Stimulated activated CD8-positive, alpha-beta memory T cell treated with anti-CD3 and anti-CD28 coated beads, Interleukin-4, amount 100 ng/mL, for 1 hour (primary cell): ENCODE measurements at places on chromosomes 2 and 18.

DNA sequence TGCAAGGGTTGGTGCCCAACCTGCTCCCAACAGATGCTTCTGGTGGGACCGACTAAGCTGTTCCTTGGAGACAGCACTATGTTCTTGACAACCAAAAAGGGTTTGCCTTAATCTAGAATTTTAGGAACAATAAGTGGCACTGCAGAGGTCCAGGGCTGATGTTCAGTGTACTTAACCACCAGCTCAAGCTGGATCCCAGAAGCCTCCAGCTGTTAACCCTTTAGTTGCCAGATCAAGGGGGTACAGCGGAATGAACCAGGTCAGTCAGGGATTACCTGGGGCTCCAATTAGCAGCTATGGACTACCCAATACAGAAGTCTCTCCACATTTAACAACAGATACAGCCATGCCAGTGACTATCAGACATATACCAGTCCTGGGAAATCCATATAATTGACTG lies 3.5 kb downstream of the GPR75 start:
- DNase-seq: no peak

DNA sequence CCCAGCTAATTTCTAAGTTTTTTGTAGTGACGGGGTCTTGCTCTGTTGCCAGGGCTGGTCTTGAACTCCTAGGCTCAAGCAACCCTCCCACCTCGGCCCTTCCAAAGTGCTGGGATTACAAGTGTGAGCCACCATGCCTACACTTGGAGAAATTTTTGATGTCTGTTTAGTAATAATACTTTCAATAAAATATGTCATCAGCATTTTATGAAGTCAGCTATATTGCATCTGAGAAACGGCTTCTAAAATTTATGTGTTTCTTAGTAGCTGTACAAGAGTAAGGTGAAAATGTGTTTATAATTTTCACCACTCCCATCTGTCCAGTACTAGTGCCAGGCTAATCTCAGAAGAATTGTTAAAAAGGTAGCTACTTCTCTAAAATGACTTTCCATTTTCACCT lies 46.8 kb downstream of the GULP1 start:
- DNase-seq: no peak

DNA sequence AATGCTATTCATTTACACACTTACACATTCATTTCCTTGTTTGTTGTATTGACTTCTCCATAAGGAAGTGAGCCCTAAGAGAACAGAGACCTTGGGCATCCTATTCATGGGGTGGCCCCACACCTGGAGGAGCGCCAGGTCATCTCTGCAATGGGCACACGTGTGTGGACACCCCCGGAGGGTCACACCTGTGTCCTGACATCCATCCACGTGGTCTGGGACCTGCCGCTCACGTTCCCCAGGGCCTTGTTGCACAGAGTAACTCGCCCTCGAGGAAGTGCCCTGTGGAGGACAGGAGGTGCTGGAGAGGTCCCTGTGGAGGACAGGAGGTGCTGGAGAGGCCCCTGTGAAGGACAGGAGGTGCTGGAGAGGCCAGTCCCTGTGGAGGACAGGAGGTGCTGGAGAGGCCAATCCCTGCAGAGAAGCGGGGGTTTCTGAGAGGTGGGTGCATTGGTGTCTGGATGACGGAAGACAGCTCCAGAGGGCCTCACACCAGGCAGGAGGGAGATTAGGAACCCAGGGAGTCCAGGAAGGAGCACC lies 73.2 kb upstream of the GPC1 start:
- DNase-seq: no peak

- DNase-seq: no peak
These were observed 177.7 kb upstream of the GULP1 start for GRCh38 chr2:188114014-188114413.

GRCh38 chr2:197937814-197938213 lies 133.4 kb downstream of the PLCL1 start:
- DNase-seq: no peak

GRCh38 chr18:47457614-47458013 lies 206.2 kb upstream of the SKOR2 start:
- DNase-seq: no peak

GRCh38 chr2:40432921-40433483 lies 18.9 kb downstream of the SLC8A1 start:
- no peak for DNase-seq

GRCh38 chr18:75211953-75212750 lies 1.6 kb downstream of the TSHZ1 start:
- no peak for DNase-seq

- no peak for DNase-seq
These were observed 20.4 kb downstream of the HS6ST1 start for GRCh38 chr2:128298286-128298685.

DNA sequence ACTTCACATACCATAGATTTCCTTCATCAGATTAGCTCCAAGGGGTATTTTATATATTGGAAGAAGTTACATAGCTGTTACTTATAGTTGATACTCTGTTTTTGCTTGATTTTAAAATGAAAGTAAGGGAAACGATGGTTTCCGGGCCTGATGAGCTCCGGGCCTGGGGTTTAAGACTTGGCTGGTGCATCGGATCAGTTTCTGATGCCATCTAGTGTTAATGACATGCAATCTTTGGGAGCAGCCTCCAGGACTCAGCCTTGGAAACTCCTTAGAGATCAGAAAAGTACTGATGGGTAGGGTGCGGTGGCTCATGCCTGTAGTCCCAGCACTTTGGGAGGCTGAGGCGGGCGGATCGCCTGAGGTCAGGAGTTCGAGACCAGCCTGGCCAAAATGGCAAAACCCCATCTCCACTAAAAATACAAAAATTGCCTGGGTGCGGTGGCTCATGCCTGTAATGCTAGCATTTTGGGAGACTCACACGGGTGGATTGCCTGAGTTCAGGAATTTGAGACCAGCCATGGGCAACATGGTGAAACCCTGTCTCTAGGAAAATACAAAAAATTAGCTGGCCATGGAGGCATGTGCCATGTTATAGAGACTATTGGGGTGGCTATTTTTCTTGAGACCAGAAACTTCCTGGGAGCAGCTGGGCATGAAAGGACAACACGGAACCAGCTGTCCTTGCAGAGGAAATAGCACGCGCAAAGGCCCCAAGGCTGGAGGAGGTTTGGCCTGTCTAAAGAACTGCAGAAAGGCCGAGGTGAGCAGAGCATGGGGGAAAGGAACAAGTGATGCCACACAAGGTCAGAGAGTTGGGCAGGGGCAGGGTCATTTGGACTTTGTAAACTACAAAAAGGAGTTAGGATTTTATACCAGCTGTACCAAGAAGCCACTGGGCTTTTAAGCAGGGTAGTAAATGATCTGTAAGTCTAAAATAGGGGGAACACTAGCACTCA lies 46.9 kb upstream of the CNOT11 start:
- DNase-seq: no peak

GRCh38 chr2:204274991-204275390 lies 270.3 kb upstream of the PARD3B start:
- DNase-seq: no peak

GRCh38 chr2:26034637-26034992 lies 731 bp downstream of the RAB10 start:
- DNase-seq: no peak

GRCh38 chr2:143968360-143968759 lies 551.6 kb downstream of the ZEB2 start:
- no peak for DNase-seq

- no peak for DNase-seq
These were observed 112.6 kb downstream of the ZBTB7C start for GRCh38 chr18:48296581-48296980.

GRCh38 chr18:46891742-46892214 lies 25.5 kb downstream of the PIAS2 start:
- no peak for DNase-seq

DNA sequence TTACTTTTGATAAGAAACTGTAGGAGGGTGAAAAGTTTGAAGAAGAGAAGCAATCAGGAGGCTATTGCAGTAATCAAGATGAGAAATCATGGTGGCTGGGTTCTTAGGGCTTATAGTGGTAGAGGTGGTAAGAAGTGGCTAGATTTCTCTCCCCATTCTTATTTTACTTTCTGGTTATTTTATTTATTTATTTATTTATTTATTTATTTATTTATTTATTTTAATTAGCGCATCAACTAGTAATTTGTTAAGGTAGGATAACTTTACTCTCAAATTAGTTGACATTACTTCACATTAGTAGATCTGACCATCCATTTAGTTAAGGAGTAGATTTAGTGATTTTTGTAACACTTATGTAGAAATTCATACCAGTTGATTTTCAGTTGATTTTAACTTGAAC lies 77.4 kb downstream of the PIK3C3 start:
- DNase-seq: no peak

DNA sequence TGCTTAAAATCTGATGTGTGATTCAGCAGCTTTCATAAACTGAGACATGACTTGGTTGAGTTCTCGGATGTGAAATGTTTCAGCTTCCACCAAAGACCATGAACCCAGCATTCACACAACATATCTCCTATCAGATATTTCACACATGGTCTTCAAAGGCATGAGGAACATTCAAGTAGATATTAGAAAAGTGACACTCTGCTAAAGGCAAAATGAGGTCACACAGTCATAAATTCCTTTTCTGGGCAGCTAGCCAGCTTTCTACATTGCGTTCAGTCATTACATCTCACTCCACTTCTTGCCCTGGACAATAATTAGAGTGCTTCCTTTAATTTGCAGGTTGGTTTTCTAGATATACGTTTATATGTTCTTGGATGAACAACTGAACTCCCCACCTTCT lies 96.7 kb downstream of the GAREM1 start:
- DNase-seq: no peak

- no peak for DNase-seq
These were observed 9.5 kb downstream of the HK2 start for GRCh38 chr2:74843433-74843832.
